T-helper 1 cell (primary cell): ENCODE measurements at places on chromosomes 4 and X.

- no peak for DNase-seq
Observed at GRCh38 chr4:183936574-183937345, 31.7 kb downstream of the STOX2 start.

GRCh38 chrX:13776387-13776786, 40.5 kb downstream of the GPM6B start:
- DNase-seq: no peak

DNA sequence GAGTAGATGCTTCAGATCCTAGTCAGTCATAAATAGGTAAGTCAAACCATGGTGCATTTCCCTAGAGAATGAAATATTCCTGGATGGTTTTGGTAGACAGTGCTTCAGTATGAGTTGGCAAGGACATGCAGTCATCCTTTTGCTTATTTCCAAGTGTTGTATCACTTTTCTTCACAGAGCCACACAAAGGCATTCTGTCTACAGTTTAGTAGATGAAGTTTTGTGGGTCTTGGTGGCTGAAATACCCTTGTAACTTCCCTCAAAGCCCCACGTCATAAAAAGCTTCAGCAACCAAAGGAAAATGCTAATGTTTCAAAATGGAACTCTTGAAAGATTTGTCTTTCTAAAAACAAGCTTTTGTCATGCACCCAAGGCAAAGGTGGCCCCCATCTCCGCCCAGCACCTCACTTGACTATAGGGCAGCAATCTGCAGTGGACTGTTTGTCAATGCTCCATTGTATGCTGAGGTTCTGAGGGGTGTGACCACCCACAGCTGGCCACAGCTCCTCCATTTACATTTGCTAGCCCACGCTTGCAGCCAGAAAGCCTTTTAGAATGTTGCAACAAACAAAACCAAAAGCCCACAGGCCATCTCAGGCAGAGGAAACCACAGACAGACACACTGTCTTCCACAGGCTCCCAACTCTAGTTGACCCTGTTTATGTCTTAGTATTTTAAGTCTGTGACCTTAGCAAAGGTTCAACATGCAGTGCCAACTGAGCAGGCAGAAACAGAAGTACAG, 87.1 kb upstream of the FAM9C start:
- DNase-seq: no peak

- DNase-seq: no peak
Observed at GRCh38 chrX:14073556-14073955, 43.9 kb upstream of the GEMIN8 start.

DNA sequence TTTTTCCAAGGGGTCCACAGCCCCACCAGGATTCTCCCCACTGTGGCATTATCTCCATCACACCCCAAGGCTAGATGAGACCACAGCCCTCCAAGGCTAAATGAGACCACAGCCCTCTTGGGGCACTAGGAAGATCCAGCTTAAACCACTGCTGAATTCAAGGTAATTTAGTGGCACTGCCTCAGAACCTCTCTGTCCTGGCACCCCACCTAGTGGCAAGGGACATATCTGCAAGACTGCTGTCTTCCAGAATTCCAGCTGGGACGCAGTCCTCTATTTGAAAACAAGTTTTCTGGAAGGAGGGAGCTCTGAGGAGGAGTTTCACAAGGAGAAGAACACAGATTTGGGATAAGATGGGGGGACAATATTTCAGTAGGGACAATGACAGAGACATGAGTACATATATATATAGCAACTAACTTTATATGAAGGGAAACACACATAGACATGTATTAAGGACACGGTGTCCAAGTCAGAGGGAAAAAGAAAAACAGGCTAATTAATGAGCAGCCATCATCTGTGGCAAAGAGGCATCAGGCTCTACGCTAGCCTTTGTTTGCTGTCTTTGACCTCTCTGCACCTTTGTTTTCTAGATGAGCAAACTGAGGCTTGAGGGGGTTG, 9.3 kb downstream of the CETN2 start:
- no peak for DNase-seq

DNA sequence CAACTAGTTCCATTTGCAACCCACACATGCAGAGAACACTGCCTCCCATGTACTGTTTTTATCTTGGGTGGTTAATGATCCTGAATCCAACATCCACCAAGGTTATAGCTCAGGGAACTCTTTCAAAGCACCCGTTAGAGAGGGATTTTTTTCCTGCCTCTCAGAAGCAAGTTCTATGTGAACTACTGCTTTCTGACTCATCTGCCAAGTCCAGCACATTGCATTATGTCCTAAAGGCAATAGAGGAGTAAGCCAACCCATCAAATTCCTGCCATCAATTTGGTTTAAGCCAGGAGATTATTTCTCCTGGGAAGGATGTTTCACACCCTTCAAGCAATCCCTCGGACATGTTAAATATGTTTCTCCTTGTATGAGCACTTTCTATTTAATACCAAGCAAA, 334.5 kb downstream of the GASK1B start:
- DNase-seq: no peak

- DNase-seq: no peak
Observed at GRCh38 chr4:74618659-74619058, 173.7 kb downstream of the AREG start.
